CD4-positive, alpha-beta T cell treated with Interleukin-6 at 100 ng/mL for 8 hours (primary cell): ENCODE measurements at places on chromosomes 2 and 18.

- DNase-seq, result no peak
These were observed 14.6 kb downstream of the KCNF1 start for GRCh38 chr2:10926191-10926820.

- peak; percentile 99 for DNase-seq
These were observed 435 bp upstream of the GPR155 start for GRCh38 chr2:174487108-174487819.

DNA sequence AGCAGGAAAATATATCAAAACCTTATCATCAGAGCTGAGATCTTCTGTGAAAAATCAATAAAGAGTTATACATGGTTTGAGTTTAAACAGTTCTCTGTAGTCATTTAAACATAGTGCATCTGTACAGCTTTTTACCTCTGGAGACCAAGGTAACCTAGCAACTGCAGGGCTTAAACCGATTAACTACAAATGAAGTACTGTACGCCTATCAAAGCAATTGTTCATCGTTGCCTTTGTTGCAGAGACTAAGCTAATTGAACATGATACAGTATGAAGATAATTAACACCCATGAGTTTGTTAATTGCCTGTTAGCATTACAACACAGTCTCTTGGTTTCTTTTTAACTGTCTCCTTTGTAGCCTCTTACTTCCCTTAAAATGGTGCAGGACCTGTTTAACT, 147.9 kb downstream of the LNPK start:
- DNase-seq, result no peak

- DNase-seq, result no peak
These were observed 99.0 kb downstream of the CPO start for GRCh38 chr2:207038299-207038698.

DNA sequence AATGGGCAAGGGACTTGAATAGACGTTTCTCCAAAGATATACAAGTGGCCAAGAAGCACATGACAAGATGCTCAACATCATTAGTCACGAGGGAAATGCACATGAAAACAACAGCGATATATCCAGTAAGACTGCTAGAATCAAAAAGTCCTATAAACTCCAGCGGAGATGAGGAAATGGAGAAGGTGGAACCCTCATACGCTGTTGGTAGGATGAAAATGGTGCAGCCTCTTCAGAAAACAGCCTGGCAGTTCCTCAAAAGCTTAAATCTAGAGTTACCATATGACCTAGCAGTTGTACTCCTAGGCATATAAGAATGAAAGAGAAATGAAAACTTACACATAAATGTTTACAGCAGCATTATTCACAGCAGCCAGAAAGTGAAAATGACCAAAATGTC, 48.1 kb downstream of the HPCAL1 start:
- no peak for DNase-seq

- DNase-seq, result no peak
These were observed 248.8 kb downstream of the AGPS start for GRCh38 chr2:177641331-177641730.

- DNase-seq, result no peak
These were observed 42.6 kb downstream of the PKP4 start for GRCh38 chr2:158499383-158499782.

DNA sequence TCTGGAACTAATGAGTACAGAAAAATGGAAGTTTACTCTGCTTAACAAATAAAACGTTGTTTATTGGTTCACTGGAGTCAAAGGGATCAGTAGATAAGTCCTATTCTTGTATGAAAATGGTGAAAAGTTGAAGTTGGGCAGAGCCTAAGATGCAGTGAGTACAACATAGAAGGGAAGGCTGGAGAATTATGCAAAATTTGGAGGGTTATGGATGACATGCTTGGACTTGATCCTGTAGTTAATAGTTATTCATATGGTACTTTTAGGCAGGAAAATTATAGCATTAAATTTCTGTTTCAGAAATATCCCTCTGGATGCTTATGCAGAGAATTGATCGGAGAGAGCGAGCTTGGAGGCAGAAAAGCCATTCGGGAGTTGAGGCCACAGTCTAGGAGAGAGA, 167.6 kb downstream of the KCNS3 start:
- DNase-seq, result no peak

- no peak for DNase-seq
These were observed 236.8 kb downstream of the NCKAP5 start for GRCh38 chr2:133331436-133331835.

DNA sequence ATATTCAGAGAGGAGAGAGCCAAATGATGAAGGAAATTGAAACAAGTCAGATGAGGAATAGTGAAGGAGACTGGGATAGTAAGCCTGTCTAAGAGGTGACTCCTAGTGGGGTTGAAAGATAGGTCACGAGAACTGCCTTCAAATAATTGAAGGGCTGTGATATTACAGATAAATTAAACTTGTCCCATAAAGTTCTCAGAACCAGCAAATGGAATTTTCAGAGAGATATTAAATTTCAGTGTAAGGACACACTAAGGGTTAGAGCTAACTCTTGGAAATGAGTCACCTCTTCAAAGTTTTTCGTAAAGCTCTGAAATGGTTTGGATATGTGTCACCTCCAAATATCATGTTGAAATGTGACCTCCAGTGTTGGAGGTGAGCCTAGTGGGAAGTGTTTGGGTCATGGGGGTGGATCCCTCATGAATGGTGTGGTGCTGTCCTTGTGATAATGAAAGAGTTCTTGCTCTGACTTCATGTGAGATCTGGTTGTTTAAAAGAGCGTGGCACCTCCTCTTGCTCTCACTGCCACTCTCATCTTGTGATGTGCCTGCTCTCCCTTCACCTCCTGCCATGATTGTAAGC, 87.3 kb downstream of the BABAM2 start:
- DNase-seq, result no peak

- no peak for DNase-seq
These were observed 162.9 kb downstream of the MTCL1 start for GRCh38 chr18:8868276-8868675.

GRCh38 chr2:127662937-127663565, 12.3 kb downstream of the LIMS2 start:
- DNase-seq, result no peak

- DNase-seq, result no peak
These were observed 177.3 kb downstream of the TMEM247 start for GRCh38 chr2:46656640-46657039.

GRCh38 chr2:72949642-72950041, 32.3 kb downstream of the EMX1 start:
- DNase-seq, result no peak

DNA sequence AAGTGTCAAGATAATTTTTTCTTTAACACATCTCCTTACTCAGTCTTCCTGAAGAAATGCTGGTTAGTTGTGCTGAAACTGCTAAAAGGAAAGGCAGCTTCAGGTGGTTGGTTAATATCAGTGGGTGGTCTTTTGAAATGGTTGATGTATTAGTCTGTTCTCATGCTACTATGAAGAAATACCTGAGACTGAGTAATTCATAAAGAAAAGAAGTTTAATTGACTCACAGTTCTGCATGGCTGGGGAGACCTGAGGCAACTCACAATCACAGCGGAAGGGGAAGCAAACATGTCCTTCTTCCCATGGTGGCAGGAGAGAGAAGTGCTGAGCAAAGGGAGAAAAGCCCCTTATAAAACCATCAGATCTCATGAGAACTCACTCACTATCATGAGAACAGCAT, 125.9 kb upstream of the CYRIA start:
- no peak for DNase-seq

GRCh38 chr2:2085533-2085932, 245.5 kb downstream of the MYT1L start:
- DNase-seq, result no peak

DNA sequence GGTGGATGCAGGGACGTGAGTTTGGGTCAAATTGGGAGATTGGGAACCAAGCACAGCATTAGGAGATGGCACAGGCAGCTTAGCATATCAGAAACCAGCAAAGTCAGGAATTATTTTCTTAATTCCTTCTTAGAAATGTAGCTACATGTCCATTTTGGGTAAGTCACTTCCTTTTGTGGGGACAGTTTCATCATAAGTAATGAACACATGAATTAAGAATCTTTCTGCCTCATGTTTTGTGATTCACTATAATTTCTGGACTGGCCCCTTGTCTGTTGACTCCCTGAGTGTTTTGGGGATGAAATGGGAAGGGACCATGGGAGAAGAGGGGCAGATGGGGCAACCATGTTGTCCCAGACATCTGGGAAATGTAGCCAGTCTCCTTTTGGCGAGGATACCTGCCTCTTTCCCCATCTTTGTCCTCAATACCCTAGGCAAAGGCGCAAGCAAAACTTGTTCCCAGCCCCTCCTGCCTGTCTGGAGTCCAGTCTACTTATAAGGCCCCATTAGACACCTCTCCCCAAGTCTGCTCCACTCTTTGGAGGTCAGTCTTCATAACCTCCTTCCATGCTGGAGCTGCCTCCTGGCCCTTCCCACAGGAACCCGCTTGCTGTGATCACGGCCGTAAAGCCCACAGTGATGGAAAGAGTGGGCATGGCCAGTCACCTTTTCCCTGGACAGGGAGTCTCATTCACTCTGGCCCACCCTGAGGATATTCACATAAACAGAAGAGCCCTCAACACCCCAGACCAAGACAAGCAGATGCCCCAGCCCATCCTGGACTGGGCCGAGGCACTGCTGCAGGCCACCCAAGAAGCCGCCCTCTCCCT, 25.7 kb downstream of the MTHFD2 start:
- DNase-seq, result no peak

DNA sequence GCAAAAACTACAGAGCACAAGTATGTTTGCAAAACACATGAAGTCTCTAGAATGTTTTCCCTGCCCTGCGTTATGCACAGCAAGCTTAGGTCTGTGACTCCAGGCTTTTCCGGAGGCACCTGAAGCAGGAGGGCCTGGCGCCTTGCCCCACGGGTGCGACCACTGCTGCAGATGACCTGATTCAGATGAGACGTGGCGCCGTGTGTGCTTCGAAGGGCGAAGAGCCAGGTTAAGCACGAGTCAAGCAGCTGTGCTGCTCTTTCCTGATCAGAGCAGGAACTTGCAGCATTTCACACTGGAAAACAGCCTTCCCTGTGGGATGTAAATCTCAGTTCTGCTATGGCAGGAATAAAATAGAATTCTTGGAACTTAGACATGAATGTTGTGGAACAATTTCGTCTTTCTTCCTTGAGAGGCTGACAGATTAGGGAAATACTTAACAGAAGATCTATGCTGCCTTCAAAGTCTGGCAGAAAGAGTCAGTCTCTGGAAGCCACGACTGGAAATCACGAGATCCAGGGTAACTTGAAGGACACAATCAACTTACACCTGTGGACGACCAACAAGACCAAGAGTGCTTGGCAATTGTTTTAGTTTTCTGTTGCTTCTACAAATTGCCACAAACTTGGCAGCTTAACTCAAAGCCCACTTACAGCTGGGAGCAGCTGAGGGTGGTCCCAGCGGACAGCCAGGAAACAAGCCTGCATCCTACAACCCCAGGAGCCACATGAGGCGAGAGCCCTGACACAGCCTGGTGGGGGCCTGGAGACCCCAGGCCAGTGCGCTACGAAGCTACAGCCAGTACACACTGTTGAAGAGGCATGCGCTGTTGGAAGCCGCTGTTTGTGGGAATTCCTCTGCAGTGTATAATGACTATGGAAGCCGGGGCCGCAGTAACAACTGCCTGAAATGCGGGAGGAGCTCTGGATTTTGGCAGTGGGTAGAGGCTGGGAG, 42.9 kb downstream of the EIPR1 start:
- no peak for DNase-seq

DNA sequence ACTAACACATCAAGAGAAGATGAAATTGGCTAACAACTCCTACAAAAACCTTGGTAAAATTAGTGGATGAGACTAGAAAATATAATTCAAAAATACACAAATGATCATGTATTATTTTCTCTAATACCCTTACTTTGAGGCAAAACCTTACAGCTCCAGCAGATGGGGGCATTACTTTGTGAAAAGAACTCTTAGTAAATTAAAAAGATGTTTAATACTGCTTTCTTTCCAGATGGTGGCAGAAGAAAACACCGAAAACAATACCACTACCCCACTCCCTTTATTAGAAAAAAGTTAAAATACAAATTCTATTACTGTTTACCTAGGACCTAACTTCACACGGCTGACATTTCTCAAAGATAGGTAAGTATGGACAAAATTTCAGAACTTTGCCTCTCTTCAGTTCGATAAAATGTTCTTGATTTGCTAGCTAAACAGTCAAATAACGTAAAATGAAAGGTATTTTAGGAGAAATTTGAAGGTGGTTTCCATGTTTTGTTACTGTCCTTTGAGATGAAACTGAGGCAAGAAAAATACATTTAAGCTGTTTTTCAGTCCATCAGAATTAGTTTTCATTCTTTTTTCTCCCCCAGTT, 30.6 kb downstream of the ORC4 start:
- peak; percentile 38 for DNase-seq

DNA sequence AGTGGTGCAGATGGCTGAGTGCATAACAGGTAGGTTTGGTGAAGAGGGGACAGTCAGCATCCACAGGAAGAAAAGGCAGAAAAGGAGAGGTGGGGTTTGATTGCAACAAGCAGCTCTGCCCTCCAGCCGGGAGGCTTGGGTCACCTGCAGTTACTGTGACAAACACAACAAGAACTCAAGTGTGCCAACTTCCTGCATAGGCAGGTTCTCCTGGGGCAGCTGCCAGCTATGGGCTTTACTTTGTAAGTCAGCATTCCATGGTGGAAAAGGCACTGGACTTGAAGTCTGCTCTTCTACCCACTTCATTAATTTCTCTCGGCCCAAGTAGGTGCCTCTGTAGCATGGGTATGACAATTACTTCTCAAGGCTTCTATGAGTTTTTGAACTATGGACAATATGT, 98.9 kb downstream of the MYT1L start:
- DNase-seq, result no peak

DNA sequence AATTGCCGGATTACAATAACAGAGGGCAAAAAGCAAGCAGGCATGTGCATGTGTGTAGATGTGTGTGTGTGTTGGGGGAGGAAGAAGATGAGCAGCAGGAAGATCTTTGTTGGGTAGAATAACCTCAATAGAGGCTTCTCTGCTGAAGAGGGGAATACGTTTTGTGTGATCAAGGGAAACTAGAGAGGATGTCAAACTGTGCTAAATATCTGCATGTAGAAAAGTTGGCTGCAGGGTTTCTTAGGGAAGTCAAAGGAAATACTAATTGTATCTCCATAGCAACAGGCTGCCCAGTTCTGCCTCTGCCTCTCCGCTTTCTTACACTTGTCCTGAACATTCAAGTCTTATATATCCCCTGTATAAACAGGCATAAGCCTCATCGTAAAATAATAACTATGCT, 190.1 kb upstream of the RND3 start:
- DNase-seq, result no peak

DNA sequence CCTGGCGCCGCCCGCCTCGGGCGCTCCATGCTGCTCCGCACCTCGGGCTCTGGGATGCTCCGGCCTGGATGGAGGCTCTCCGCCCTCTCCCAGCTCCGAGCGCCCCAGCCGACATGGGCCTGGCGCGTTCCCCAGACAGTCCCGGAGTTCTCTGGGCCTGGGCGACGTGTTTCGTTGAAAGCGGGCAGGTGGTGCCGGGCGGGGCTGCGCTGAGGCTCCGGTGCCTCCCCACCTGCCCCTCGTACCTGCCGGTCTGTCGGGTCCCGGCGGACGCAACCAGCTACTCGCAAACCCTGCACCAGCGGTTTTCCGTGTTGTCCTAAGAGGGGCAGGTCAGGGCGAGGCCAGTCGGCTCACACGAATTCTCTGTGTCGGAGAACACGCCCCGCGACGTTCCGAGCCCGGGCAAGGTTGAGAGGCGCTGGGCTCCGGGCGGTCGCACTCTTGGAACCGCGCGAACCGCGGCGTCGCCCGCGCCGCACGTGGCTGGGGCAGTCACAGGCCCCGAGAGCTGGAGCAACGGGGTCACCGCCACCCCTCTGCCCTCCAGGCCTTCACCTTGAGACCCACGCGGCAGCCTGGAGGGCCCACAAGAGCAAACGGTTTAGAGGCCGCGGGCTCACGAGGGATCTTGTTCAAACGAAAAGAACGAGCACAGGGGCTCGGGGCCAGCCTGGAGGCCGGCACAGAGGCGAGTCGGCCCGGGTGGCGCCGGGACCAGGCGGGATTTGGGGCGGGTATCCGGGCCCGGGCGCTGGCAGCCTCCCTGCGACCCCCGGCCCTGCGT, 4.2 kb upstream of the SIX2 start:
- no peak for DNase-seq
